Activated CD8-positive, alpha-beta T cell treated with anti-CD3 and anti-CD28 coated beads for 36 hours (primary cell): ENCODE measurements at places on chromosomes 3 and 15. TPM values are rescaled to one million over a fixed set of nuclear protein-coding genes. Genes with fewer than 3 reads are reported as not detected.

The LRRC34 gene
- total RNA-seq: 6.8 TPM

The TLE3 gene
- total RNA-seq: 48.4 TPM

The SERPINI1 gene
- 0.83 TPM for total RNA-seq

The MYO5A gene
- total RNA-seq: 19.2 TPM

DNA sequence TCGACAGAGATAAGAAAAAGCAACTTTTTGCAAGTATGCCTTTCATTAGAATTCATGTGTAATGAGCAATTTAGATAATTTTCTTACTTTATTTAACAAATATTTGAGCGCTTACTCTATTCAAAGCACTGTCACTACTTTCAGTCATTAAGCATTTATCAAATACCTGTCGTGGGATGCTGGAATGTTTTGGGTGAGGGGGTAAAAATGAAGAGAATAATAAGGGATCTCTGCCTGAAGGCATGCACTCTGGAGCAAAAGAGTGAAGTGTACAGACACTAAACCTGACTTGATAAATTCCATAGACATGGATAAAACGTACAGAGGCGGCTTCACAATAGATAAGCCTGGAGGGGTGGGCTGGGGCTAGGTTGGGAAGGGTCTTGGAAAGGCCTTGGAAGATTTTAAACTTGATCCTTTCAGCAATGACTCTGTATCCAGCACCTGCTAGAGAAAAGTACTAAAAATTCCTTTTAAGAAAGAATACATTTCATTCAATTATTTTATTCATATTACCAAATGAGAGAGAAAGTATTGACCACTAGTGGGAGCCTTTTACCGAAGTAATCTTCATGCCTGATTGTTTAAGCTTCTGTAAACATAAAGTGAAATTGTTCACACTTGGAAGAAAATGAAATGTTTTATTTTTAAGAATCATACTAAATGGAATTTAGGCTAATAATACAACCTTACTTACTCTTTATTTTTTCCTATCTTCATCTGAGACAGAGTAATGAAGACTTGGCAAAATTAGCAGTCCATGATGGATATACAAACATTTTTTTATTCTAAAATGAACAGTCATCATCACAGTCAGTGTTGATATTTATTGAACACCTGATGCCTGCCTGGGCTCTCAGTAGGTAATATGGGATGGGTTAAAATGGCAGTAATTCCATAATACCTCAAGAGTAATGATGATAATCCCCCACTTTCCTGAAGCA is 113.2 kb downstream of the PPP2R3A start:
- no peak for DNase-seq
- no peaks in the 10 kb centered on the region for H3K27me3 ChIP-seq
- no peaks in the 10 kb centered on the region for H3K4me1 ChIP-seq
- no peak overlapping the region for H3K27ac ChIP-seq
- H3K36me3 ChIP-seq: peaks cover 4% of the 10 kb centered on the region

- no peak for DNase-seq
- H3K36me3 ChIP-seq: no peaks in the 10 kb centered on the region
- H3K27me3 ChIP-seq: peaks cover 19% of the 10 kb centered on the region
- H3K4me1 ChIP-seq: no peaks in the 10 kb centered on the region
Measured at GRCh38 chr3:156217674-156218352, 97.4 kb downstream of the KCNAB1 start.

DNA sequence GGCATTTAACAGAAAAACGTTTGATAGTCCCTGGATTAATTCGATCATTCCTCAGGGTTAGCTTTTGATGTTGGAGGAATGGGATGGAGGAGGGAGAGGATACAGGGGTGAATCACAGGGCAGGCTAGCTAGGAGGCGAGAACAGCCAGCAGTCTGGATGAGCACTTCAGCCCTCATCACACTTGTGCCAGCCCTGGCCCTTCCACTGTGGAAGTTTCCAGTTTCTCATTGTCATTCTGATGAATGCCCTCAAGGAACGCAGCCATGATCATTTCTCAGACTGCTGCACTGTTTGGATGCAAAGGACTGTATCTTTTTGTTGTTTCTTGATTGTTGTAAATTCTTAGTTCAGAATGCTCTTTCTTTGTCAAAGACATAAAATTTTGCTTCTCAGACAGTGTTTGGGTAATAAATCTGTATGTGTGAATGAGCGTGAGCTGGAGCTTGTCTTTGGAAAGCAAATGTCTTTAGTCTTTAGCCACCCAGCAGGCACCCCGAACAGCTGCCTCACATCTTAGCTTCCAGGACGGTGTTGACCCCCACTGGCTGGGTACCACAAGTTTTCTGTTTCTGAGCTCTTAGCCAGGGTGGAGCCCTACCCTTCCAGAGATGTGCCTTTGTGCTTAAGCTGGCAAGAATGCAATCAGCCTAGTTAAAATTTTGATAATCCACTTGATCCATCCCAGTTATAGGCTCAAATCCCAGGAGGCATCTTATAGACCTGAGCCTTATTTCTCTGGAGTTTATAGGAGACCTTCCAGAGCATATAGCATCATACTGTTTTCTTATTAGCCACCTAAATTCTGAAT is 121.1 kb downstream of the PDCD6IP start:
- H3K4me3 ChIP-seq: no peak overlapping the region
- DNase-seq: no peak
- H3K36me3 ChIP-seq: no peaks in the 10 kb centered on the region

GRCh38 chr15:45869034-45869668 is 234.3 kb downstream of the SQOR start:
- H3K27ac ChIP-seq: no peak overlapping the region
- no peaks in the 10 kb centered on the region for H3K4me1 ChIP-seq
- no peak overlapping the region for H3K4me3 ChIP-seq
- H3K27me3 ChIP-seq: peaks cover 5% of the 10 kb centered on the region
